Myocyte (in vitro differentiated cells): ENCODE measurements at places on chromosomes 12 and 14. TPM values are rescaled to one million over a fixed set of nuclear protein-coding genes. Genes with fewer than 3 reads are reported as not detected.
A peak's percentile ranks its signal among the peaks of the same experiment; 100 is the strongest.

TOMM20L gene
- not detected in 2 replicates for total RNA-seq

DNA sequence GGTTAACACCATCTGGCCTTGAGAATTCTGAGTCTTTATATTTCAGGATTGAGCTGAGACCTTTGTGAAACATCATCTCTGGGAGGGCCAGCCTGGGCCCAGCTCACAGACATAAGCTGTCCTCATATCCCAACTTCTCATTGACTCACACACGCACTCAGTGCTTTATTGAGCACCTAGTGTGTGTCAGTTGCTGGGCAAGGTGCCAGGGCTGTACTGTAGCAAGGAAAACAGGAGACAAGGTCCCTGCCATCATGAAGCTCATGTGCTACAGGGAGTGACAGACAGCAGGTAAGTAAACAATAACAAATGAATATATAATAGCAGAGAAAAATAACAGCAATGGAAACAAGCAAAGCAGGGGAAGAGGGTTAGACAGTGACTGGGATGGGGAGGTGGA is 30.5 kb upstream of the CCDC63 start:
- no peak for DNase-seq

- DNase-seq = no peak
Measured at GRCh38 chr12:13084898-13085640, 18.4 kb downstream of the GSG1 start.

DNA sequence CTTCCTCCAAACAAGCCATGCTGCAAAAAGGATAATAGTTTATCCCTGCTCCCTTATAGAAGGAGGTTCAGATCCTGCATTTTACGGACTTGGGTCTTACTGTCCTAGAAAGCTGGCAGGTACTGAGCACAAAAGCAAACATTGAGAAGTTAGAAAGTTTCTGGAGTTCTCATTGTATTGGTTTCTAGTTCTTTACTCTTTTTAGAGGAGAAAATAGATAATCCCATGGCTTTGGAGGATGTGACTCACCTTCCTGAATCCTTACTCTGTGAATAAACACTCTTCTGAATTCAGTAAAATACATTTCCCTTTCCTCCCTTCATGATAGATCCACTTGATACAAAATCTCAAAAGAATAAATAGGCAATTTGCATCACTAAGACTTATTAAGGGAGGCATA is 188.9 kb downstream of the NPAS3 start:
- DNase-seq = no peak

ZBTB42 gene
- 7.6 TPM in 2 replicates for total RNA-seq

GRCh38 chr14:53209370-53209769 is 56.2 kb upstream of the DDHD1 start:
- DNase-seq = no peak

- DNase-seq = no peak
Measured at GRCh38 chr12:76024102-76024781, 7.3 kb downstream of the PHLDA1 start.

TPPP2 gene
- not detected in 2 replicates for total RNA-seq

GRCh38 chr14:93430315-93431035 is at the start of gene UNC79:
Gene UNC79 (plus strand): TSS chr14:93430939. CDS start chr14:93431030, 91 bp downstream.
- DNase-seq = no peak

DNA sequence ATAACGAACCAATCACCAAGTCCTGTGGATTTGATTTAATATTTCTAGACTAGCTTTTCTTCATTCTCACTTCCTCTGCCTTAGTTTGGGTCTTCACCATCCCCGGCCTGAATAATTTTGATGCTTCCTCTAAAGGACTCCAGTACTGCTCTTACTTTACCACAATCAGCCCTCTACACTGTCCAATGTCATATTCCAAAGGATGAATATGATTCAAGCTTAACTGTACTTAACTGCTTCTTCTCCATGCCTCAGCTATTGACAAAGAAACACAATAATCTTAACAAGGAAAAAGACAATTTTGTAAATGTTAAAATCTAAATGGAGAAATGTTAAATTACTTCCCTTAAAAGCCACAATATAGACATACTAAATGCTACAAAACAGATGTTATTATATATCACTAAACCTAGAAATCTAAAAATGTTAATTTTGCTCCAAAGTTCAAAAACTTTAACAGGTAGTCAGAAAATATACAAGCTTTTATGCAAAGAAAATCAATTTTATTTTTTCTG is 70.2 kb downstream of the STXBP6 start:
- DNase-seq = no peak

GRCh38 chr12:60501124-60501729 is 905.4 kb downstream of the SLC16A7 start:
- DNase-seq = peak; percentile 10

DNA sequence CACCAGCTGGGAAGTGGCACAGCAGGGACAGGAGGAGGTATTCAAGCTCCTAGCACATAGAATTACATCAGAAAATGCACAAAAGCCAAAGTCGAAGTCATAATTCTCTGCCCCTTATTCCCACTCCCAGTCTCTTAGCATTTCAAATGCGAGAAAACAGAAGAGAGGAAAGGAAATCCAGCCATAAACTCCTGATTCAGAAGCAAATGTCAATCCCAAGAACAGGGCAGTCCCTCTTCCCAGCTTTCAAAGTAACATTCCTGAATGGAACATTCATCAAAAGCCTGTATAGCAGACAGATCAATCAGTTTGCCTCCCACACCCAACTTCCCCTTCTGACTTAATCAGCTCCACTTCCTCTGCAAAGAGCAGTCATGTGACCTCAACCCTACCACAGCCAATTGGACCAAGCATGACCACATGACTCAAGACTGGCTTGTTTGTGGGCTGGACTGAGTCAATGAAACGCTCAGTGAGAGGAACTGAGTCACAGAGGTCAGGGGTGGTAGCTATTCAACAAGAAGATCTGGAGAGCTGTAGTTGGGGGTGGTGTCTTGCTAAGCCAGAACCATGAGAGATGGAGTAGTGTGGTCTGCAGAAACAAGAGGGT is 41.4 kb upstream of the TUNAR start:
- DNase-seq = no peak

DNA sequence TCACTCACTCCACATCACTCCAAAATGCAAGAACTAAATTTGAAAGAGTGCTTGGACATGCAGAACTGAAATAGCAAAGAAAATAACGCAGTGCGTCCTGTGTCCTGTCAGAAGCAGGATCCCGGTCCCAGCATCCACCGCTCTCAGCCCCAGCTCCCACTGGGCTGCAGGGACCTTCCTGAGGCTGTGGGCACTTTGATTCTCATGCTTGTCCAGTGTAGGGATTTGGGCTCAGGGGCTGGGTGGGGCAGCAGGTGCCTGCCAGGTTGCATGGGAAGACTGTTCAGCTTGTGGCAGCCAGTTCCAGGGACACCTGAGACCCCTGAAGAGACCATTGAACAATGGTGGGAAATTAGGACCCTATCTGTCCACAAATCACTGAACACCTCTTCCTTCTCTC is 140.0 kb upstream of the FKBP4 start:
- DNase-seq = no peak

CLECL1 gene
- not detected in 2 replicates for total RNA-seq

SLC2A14 gene
- total RNA-seq = not detected in 2 replicates

- no peak for DNase-seq
Measured at GRCh38 chr12:87150969-87151662, 878.1 kb downstream of the C12orf50 start.

- peak; percentile 80 for DNase-seq
Measured at GRCh38 chr12:54304187-54304810, 3.5 kb upstream of the NFE2 start.

DNA sequence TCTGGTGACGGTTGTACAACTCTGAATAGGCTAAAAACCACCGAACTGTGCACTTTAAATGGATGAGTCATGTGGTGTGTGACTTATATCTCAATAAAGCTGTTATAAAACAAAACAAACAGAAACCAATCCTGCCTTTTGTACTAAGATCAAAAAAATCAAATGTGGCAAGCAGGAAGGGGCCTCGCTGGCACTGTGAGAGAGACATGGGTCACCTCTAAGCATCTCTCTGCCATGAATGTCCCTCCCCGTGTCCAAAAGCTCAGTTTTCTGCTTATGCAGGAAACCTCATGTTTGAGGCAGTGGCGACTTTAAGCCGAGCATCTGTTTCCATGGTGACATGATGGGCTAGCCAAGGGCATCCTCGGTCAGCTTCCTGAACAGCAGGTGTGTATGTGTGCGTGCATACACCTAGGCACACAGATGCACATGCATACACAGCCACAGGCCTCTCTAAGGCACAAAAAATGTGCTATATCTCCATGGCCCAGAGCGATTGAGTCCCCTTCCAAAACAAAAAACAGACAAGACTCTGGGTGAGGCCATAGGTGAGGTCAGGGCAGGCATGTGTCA is 44.4 kb downstream of the ARL6IP4 start:
- DNase-seq = no peak

DNA sequence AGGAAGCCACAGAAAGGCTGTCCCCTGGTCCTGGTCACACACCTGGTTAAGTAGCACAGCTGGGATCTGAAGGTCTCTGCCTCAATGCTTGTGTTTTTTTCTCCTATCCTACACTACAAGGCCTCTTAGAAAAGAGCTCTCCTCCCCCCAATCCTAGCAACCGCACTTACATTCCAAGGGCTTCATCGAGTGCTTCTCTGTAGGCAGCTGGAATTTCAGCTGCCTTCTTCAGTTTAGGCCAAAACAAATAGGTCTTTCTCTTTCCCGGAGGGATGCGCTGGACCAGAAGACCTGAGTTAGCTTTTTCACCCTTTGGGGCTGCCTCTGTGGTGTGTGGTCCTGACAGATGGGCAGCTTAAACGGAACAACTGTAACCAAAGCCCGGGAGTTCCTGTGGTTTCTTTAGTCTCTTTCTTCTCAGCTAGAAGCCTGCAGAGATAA is 109.7 kb downstream of the GPATCH2L start:
- peak; percentile 87 for DNase-seq

DNA sequence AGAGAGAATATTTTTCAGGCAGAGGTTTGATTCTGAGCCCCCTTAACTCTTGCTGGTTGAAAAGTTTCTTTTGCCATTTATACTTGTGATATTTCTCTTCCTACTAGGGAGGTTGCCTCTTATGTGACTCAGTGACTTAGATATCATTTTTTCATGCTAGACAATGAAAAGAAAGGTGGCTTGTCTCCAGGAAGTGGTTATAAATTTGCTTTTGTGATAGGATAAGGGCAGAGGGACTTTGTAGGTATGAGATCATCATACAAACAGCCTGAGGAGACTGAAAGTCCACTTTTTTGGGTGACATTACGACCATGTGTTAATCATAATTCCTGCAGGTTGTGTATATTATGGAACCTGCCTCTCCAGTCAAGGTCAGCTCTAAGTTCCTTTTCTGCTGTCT is 35.8 kb downstream of the ACSM4 start:
- DNase-seq = no peak

GRCh38 chr14:59425322-59425935 is 39.8 kb downstream of the GPR135 start:
- DNase-seq = peak; percentile 78

DNA sequence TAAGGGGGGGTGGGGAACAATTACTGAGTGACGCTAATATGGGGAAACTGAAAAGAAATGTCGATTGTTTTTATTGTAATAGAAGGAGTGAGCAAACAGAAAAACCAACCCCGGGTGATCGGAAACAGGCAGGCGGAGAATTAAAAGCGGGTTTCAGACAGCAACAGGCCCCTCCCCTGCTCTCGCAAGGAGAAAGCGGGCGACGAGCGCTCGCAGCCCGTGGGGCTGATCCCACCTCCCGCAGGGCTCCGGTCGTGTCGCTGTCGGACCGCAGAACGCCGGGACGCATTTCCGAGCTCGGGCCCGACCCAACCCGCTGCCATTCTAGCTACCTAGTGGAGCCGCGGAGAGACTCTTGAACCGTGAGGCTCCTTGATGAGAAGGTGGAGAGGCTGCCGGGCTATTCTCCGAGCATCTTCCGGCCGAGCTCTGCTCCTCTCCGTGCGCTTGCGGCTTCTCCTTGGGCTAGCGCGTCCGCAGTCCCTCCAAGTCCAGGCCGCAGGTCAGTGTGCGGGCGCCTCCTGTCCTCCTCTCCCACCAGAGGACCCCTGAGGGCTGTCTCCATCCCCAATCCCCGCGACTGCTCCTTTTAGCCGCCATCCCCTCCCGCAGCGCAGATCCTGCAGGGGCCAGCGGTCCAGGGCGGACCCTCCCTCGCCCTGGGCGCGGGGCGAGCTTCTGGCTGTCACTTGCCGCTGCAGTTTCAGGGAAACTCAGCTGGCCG is 4.1 kb upstream of the PAX9 start:
- DNase-seq = no peak

- DNase-seq = no peak
Measured at GRCh38 chr12:96337953-96338352, 62.3 kb downstream of the CDK17 start.

DNA sequence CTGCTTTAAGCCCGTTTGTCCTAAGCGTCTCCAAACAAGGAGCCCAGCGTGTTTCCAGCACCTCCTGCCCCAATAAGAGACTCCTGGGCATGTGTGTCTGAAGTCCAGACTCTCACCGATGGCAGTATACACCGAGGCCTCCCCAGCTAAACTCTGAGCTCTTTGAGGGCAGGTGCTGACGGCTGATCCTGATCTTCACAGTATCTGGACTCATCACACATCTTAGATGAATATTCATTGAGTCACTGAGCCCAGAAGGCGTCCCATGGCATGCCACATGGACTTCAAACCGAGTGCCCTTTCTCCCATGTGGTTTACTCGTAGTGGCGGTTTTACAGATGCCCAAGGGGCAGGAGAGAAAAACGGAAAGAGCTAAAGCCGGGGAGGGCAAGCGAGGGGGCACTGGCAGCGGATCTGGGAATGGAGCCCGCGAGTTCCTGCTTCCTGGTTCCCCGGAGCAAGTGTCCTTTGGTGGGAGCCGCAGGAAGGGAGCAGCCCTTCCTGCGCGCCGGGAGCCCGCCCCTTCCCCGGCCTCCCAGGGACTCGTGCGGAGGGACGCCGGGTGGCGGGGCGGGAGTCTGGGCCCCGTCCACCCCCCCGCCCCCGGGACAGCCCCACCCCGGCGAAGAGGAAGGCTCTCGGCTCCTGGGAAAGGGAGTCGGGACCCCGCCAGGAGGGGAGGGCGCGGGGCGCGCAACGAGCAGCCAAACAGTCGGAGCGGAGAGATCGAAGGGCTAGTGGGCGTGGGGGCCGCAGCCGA is 585 bp upstream of the TEAD4 start:
- DNase-seq = peak; percentile 94

TUNAR gene
- total RNA-seq = not detected in 2 replicates

GRCh38 chr12:13849456-13849855 is 131.9 kb downstream of the GRIN2B start:
- no peak for DNase-seq

DNA sequence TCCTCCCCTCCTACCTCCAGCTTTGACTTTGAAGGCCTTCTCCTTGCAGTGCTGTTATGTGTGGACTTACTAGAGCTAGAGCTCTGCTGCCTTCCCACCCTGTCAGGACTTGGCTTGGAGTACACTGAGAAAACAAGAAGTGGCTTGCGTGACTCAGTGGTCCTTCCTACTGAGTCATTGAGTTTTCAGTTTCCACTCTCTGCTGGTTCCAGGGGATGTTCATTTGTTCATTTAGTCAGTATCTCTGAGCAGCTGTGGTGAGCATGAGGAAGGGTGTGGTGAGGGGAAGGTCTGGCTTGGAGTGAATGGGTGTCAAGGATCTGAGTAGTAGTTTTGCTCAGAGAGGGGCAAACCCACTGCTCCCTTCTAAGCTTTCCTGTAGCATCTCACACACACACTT is 17.2 kb upstream of the ELK3 start:
- DNase-seq = no peak

DNA sequence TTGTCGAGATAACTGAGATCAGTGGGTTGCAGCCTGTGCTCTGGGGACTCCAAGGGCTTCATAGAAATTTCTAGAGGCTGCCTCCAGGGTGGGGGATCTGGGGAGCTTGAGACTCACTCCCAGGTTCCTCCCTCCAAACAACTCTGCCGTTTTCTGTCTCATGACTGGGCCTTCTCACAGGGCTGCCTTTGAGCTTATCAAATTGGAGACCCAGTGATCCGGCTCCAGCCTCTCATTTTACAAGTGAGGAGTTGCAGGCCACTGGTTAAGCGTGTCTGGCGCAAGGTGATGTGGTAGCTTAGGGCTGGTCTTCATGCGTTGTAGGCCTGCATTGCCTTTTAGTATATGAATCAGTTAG is 85.8 kb downstream of the SLC25A47 start:
- DNase-seq = no peak

GPR65 gene
- 0.05 TPM in 1 of 2 replicates, not detected in the other for total RNA-seq
